Activated effector memory CD4-positive, alpha-beta T cell treated with anti-CD3 and anti-CD28 coated beads, Interleukin-2, amount 50 U/mL, for 16 hours (primary cell): ENCODE measurements at places on chromosomes 16 and 17.

DNA sequence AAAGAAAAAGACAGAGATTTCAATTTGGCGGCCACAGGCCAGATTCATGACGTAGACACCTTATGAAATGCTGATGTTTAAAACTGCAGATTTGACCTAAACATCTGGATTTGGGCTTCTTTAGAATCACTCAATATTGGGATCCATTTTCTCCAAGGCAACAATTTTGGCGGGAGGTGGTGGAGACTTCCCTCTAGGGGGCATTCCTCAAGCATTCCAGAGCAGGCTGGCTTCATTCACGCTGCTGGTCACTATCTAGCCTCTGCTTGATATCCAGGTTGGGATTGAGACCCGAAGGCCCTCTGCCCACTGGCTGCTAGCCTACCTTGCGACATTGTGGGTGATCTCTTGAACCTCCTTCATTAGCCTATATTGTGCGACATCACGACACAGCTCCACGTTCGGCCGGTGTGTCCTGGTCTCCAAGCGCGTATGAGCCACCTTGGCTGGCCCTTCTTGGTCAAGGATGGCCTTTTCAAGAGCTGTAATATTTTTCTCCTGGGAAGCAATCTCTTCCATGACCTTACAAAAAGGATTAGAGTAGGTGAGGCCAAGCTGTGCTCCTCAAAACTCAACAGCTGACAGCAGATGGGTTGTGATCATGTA is 24.5 kb downstream of the FBXO39 start:
- DNase-seq = peak; percentile 67

- no peak for DNase-seq
These were observed 3.3 kb downstream of the DPEP3 start for GRCh38 chr16:67977005-67977404.

GRCh38 chr16:73568769-73569168 is 520.8 kb upstream of the ZFHX3 start:
- no peak for DNase-seq

- DNase-seq = no peak
These were observed 1.1 kb downstream of the CES2 start for GRCh38 chr16:66936462-66936861.

DNA sequence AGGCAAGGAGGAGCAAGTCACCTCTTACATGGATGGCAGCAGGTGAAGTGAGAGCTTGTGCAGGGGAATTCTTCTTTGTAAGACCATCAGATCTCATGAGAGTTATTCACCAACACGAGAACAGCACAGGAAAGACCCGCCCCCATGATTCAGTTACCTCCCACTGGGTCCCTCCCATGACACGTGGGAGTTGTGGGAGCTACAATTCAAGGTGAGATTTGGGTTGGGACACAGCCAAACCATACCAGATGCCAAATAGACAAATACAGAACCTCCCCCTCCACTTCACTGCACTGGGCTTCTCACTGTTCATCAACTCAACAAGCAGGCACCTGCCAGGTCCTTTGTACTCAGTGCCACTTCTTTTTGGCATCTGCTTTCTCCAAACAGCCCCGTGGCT is 100.2 kb downstream of the WSCD1 start:
- no peak for DNase-seq

DNA sequence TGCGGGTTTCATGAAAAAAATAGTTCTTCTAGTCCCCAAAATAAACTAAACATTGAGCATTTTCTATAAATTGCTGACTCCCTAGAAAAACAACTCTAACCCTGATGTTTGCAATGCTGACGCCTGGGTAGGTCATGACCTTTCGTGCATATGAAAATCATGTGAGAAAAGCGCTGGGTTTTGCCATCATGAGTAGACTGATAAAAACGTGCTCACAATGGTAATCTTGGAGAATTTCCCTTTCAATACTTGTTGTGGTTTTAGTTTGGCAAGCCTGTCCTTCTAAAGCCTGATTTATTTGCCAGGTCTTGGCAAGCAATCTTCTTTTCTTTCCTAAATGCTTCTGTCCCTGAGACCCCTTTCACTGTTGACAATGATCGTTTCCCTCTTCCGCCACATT is 4.0 kb upstream of the CLEC10A start:
- no peak for DNase-seq

- DNase-seq = no peak
These were observed 14.7 kb downstream of the HOXB4 start for GRCh38 chr17:48563385-48563838.

- DNase-seq = no peak
These were observed 60.6 kb downstream of the TNFRSF13B start for GRCh38 chr17:16911141-16911937.

DNA sequence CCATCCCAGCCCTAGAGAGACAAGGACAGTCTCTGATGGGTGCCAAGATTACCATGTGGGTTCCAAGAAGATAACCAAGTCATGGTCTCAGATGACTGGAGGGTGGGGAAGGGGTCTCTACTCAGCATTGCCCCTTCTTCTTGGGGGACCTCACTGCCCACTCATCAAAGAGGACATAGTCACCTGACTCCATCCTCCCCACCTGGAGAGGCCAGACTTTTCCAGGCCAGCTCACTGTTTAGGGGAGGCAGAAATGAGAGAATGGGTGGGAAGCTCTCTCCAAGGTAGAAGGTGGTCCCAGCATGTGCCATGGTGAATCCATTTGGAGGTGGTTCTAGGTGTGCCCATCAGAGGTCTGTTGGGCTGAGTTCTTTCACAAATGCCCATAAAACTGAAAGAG is 20.7 kb upstream of the IL21R start:
- peak; percentile 9 for DNase-seq

DNA sequence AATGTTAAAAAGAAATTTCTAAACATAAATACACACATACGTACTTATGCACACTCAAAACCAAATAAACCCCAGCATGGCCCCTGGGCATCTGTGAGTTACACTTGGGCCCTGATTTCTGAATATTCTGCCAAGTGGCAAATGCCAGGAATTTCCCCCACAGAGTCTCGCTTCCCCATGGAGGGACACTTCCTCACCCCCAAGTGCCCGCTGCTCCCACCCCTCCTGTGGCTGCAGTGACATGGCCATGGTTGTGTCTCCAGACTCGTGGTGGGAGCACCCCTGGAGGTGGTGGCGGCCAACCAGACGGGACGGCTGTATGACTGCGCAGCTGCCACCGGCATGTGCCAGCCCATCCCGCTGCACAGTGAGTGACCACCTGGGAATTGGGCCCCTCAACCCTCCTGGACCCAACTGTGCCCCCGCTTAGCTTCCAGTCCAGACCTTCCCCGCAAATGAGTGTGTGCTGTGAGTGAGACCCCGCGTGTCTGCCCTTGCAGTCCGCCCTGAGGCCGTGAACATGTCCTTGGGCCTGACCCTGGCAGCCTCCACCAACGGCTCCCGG is 4.0 kb downstream of the ITGAD start:
- DNase-seq = no peak

DNA sequence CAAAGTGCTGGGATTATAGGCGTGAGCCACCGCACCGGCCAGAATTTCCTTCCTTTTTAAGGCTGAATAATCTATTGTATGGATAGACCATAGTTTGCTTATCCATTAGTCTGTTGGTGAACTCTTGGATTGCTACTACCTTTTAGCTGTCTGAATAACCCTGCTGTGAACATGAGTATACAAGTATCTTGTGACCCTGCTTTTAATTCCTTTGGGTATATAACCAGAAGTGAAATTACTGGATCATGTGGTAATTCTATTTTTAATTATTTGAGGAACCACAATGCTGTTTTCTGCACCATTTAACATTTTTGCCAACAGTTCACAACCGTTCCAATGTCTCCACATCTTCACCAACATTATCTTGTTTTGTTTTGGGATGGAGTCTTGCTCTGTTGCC is 4.6 kb upstream of the OTOA start:
- no peak for DNase-seq

GRCh38 chr17:55383771-55384642 is 37.6 kb downstream of the MMD start:
- no peak for DNase-seq

- DNase-seq = no peak
These were observed 5.8 kb upstream of the ATP2C2 start for GRCh38 chr16:84362471-84362941.
